ENCODE measurements at places on chromosomes 1 and 21.

DNA sequence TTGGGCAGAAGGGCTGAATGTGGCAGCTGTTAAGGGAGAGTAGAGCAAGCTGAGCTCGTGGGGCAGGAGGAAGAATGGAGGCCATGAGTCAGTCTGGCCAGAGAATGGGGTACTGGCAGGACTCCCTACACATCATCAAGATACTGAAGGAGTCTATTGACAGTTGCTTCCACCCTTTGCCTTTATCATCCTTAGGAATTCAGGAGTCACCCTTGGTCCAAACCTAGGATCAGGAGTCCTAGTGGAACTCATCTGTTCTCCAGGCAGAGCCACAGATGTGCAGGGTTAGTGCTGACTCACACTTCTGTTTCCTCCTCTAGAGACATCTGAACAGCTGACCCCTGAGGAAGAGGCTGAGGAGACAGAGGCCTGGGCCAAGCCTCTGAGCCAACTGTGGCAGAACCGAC is 18.7 kb upstream of the ST3GAL3 start:
- peak; percentile 30 for DNase-seq

- no peak for DNase-seq
Measured at GRCh38 chr21:39155578-39155977, 27.7 kb downstream of the PSMG1 start.

- no peak for DNase-seq
Measured at GRCh38 chr21:28791595-28792282, 200.9 kb downstream of the LTN1 start.

GRCh38 chr1:33300673-33301072 is 20.2 kb downstream of the A3GALT2 start:
- DNase-seq, result no peak

GRCh38 chr1:175270361-175270760 is 77.8 kb upstream of the KIAA0040 start:
- DNase-seq, result peak; percentile 4

GRCh38 chr21:38402795-38403194 is 95.5 kb downstream of the ERG start:
- no peak for DNase-seq

- DNase-seq, result no peak
Measured at GRCh38 chr21:18026359-18026758, 207.2 kb upstream of the C21orf91 start.

DNA sequence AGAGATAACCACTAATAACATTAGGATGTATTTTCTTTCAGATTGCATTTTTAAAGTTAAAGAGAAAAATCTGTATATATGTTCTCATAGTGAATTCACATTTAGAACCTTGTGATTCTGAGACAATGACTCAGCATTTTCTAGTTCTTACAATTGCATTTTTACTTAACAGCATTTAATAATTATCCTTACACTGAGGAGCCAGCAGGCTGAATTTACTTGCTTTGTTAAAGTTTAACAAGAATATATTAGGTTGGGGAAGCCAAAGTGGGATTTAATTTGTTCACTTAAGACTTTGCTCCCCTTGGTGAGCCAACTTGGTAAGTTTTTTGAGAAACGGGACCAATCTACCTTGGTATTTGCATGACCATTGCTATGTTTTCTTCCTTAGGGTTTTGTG is 4.5 kb downstream of the PATJ start:
- no peak for DNase-seq

GRCh38 chr1:246779561-246780175 is 55.5 kb downstream of the SCCPDH start:
- DNase-seq, result no peak

GRCh38 chr1:201181323-201181722 is 9.3 kb upstream of the IGFN1 start:
- DNase-seq, result no peak
